Fibroblast of skin of right biceps (primary cell): ENCODE measurements at places on chromosomes 1 and 21.
A peak's percentile ranks its signal among the peaks of the same experiment; 100 is the strongest.

GRCh38 chr21:28393279-28393678 lies 599.4 kb downstream of the LTN1 start:
- no peak for DNase-seq

DNA sequence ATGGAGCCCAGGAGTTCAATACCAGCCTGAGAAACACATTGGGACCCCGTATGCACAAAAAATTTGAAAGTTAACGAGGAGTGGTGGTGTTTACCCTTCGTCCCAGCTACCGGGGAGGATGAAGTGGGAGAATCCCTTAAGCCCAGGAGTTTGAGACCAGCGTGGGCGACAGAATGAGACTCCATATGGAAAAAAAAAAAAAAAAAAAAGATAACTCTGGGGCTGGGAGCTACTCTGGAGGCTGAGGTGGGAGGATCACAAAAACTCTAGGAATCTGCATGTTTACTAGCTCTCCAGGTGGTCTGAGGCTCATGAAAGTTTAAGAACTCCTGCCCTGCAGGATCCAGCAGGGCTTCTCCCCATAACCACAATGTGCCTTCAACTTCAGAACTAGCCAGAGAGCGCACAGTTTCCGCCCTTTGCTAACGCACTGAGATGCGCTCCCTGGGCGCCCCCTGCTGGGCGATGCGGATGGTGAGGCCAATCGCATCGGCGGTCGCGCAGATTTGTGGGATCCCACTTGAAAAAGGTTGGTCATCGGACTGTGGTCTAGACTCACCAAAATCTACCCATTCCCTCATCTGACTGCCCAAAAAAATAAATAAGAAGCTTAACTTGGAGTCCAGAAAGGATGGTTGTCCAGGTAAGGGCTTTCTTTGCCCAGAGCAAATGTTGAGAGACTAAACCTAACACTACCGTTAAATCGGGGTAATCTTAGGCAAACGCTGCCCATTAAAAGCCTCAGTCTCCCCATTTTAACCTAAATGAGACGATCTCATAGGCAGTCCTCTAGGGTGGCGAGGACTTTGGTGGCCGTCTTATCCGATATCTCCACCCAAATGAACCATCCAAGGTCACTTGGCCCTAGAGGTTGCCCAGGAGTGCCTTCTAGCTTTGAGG lies 8.8 kb downstream of the ZNF683 start:
- DNase-seq, result peak; percentile 65

DNA sequence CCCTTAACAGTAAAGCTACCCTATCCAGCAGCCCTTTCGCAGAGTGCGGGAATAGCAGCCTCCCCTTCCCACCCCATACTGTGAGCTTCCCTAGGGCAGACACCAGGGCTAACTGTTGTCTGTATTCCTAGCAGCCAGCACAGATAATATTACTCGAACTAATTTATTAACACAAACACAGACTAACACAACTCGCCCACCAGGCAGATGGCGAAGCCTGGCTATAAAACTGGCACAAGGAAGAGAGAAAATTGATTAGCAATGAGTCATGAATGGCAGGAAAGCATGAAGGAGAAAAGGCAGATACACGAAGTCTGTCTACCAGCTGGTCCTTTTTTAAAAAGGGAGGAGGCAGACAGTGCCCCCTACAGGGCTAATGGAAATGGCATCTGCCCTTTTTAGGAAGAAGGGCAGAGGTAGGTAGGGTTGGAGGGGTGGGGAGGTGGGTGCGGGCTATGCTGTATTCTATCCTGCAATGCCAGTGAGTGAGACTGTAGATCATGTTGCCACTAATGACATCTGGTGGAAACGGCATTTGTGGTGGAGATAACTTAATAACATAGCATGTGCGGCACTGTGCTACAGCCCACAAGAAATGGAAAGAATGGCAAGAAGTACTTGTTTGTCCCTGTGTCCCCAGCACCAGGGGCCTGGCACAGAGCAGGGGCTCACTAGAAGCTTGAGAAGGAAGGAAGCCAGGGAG lies 30.6 kb upstream of the CTPS1 start:
- DNase-seq, result peak; percentile 66

- DNase-seq, result no peak
Observed at GRCh38 chr1:193538003-193538354, 351.6 kb upstream of the B3GALT2 start.

DNA sequence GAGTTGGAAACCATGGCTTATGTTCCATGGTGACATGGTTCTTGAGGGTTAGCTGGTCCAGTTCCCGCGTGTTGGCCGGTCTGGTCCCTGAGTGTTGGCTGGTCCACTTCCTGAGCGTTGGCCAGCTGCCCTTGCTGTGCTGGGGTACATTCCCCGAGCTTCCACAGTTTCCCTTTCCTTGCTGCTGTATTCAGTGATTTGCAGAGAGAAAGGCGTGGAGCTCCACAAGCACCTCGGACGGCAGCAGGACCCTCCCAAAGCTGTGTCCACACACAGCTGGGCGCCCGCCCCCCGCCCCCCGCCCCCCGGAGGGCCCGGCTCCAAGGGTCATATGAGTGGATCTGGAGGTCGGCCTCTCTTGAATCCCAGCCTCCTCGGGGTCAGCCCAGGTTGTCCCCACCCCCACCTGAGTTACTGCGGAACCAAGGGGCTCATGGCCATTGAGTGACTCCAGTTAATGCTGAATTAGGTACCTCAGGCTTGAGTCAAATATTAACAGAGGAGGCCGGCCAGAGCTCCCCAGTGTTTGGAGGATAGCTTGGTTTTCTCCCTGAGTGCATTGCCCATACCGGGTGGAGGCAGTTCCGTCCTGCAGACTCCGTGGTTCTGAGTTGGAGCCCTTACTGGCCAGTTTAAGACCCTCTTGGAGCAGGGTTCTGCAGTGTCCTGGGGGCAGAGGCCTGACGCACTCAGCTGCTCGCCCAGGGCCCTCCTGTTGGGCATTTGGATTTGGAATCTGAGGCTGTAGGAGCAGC lies 18.4 kb downstream of the COL18A1 start:
- no peak for DNase-seq

DNA sequence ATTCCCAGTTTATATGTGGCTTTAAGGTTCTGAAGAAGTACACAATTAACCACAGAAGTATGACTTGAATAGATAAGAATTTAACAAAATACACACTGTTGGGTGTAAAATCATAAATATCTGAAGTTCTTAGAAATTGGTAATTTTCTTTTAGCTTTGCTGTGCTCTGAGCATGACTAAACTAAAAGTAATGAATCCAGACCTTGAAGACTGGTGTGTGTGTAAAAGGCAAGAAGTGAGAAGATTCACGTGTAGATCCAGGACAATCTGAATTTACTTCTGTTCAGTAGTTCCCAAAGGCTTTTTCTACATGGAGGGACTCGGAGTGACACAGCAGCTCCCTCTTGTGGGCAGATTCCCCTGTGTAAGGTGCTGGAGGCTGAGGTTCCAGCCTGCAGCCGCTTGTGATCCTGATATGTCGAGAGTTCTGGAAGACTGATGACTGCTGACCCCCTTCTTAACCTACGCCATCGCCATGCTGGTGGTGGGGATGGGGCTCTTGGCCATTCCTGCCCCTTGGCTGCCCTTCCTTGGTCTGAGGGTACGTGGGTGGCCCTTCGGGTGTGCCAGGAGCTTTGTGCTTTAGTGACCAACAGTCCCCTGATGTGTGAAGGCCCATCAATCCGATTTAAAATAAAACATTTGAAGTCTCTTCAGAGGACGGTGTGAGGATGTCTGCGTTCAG lies 62.7 kb downstream of the ADARB1 start:
- DNase-seq, result peak; percentile 91

DNA sequence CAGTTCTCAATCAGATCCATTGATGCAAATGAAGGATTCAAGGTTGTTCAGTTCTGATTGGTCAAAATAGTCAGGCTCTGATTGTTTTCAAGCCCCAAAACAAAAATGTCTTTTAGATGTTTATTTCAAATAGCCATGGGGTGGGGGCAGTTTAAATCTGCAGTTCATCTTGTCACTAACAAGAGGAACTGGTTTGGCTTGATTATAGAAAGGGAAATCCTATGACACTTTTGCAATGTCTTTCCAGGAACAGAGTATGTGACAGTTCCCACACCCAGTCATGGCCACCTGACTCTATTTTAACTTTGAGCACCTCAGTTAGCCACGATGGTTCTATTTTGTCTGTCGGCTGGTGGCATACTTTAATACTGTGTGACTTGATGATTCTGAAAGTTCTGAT lies 1544.1 kb downstream of the PLA2G4A start:
- no peak for DNase-seq

- peak; percentile 14 for DNase-seq
Observed at GRCh38 chr21:30674312-30674711, 31.6 kb downstream of the KRTAP20-3 start.

- no peak for DNase-seq
Observed at GRCh38 chr1:218350035-218350525, 4.9 kb downstream of the TGFB2 start.

DNA sequence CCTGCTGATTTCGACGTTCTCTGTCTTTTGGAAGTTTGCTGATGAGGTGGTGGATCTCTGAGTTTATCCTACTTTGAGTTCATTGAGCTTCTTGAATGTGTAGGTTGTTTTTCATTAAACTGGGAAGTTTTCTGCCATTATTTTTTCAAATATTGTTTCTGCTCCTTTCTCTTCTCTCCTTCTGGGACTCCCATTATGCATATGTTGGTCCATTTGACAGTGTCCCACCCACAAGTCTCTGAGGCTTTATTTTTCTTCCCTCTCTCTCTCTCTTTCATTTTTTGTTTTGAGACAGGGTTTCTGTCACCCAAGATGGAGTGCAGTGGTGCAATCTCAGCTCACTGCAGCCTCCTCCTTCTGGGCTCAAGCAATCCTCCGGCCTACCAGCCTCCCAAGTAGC lies 11.7 kb downstream of the TNFRSF18 start:
- DNase-seq, result no peak

GRCh38 chr21:24208562-24209260 lies 1398.6 kb downstream of the MRPL39 start:
- no peak for DNase-seq

- no peak for DNase-seq
Observed at GRCh38 chr1:232339073-232339472, 290.9 kb downstream of the SIPA1L2 start.

DNA sequence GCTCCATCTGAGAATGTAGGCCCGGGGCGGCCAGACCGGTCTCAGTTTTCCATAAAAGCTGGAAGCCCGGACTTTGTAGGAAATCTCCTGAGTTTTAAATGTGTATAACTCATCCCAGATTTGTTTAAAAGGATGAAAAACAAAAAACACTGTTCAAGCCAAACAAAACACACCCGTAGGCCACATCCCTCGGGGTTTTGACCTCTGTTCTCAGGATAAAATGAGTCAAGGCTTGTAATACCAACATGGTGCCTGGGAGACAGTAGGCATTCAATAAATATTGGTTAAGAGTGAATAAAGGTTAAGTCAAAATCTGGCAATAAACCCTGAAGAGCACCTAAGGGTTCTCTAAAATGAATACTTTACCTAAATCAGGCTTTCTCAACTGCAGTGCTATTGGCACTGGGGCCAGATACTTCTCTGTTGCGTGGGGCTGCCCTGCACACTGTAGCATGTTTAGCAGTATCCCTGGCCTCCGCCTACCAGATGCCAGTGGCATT lies 55.0 kb downstream of the KAZN start:
- DNase-seq, result no peak

DNA sequence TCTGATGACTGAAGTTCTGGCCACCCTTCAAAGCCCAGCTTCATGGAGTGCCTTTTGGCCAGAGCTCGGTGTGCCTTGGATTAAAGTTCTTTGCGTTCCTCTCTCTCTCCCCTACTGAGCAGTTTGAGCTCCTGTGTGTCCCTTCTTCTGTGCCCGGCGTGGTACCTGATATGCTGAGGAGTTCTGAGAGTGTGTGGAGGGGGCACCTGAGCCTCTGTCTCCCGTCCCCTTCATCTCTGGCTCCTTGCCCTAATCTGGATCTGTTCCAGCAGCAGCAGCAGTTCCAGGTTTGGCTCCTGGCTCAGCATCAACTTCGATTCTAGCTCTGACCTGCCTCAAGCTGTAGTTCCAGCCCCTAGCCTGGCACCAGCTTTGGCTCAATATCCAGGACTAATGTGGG lies 25.1 kb upstream of the MYCL start:
- no peak for DNase-seq

- no peak for DNase-seq
Observed at GRCh38 chr1:145983206-145983675, 13.1 kb downstream of the TXNIP start.

GRCh38 chr1:156640842-156641706 lies 843 bp upstream of the BCAN start:
- DNase-seq, result no peak

- no peak for DNase-seq
Observed at GRCh38 chr1:26936823-26937222, 15.3 kb downstream of the NUDC start.

GRCh38 chr1:166036092-166036491 lies 130.7 kb downstream of the FAM78B start:
- no peak for DNase-seq

GRCh38 chr1:25744140-25744581 lies 55.8 kb upstream of the SELENON start:
- DNase-seq, result peak; percentile 54

GRCh38 chr1:26097696-26098095 lies 13.9 kb upstream of the PDIK1L start:
- peak; percentile 83 for DNase-seq

GRCh38 chr1:11397151-11397901 lies 81.6 kb upstream of the DISP3 start:
- no peak for DNase-seq

GRCh38 chr1:62722796-62723195 lies 34.6 kb upstream of the DOCK7 start:
- DNase-seq, result no peak

GRCh38 chr1:203152158-203153034 lies 23.2 kb downstream of the MYBPH start:
- DNase-seq, result peak; percentile 73

DNA sequence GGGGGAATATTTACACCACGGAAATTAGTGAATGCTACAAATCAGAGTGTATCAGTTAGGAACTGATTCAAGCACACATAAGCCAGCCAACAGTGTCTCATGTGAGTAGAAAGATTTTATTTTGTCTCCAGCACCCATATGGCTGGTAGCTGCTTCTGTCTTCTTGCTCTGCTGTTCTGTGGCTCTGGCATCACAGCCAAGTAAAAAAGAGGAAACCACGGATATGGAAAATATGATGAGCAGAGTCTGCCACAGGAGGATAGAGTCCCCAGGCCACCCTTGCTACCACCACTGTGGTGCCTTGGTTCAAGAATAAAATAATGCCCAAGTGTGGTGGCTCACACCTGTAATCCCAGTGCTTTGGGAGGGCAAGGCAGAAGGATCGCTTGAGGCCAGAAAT lies 53.6 kb upstream of the SPOCD1 start:
- no peak for DNase-seq

GRCh38 chr1:31785947-31786290 lies 21.8 kb upstream of the ADGRB2 start:
- DNase-seq, result no peak
